ENCODE measurements at places on chromosomes 12 and 14.

- no peak for DNase-seq
These were observed 70.8 kb downstream of the DUSP6 start for GRCh38 chr12:89281539-89281867.

DNA sequence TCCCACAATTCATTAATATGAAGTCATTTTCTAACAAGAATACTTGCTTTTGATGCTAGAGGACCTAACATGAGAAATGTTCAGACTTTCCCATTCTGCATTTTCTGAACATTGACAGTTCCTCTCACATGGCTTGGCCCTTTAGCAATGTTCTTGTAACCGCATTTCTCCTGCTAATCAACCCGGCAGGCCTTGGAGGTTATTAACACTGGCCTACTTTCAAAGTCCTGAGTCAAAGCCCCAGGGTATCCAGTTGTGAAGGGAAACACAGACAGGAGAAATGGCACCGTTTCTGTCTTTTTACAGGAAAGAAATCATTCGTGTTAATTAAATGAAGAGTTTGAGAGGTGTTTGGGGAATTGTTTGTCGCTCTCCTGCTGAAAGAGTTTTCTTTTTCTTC lies 446.5 kb upstream of the MIS18BP1 start:
- no peak for DNase-seq

DNA sequence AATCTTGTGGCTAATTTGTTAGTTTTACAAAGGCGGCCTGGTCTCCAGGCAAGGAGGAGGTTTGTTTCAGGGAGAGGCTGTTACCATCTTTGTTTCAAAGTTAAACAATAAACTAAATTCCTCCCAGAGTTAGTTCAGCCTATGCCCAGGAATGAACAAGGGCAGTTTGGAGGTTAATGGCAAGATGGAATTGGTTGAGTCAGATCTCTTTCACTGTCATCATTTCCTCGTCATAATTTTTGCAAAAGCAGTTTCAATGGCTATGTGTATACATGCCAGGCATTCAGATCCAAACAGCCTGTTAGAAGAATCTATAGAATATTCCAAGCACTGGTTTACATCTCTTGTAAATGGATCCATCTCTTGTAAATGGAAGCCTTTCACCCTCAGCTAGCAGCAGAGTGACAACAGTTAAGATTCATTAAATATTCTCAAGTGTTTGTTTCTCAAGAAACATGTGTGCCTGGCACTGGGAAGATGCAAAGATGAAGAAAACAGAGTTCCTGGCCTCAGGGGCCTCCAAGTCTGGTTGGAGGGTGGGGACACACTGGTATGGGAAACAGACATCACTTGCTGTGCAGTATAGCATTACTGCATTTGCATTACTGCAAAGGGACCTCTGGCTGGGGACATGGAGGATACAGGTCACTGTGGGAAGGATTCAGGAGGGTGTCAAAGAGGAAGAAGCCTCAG lies 65.8 kb downstream of the RIN3 start:
- no peak for DNase-seq

- no peak for DNase-seq
These were observed 36.7 kb upstream of the FERMT2 start for GRCh38 chr14:52987514-52987913.

DNA sequence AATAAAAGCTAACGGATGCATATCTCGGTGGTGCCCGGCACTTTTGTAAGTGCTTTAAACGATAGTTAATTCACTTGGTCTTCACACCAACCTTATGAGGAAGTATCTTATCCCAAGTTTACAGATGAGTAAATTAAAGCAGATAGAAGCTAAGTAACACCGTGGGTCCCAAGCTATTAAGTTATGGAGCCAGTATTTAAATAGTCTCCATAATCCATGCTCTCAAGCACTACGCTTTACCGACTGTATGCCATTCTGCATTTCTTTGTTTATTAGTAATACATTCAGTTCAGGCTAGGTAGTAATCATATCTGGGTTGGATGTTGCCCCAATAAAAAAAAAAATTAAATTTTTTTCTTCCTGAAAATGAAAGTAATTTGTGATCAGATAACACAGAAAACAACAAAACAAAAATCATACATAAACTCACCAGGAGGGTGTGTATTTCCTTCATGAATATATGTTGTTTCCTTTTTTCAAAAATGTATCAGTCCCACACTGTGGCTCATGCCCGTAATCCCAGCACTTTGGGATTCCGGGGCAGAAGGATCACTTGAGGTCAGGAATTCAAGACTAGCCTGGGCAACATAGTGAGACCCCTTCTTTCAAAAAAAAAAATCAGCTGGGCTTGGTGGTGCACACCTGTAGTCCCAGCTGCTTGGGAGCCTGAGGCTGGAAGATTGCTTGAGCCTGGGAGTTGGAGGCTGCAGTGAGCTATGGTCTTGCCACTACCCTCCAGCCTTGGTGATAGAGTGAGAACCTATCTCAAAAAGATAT lies 1.4 kb upstream of the M6PR start:
- DNase-seq: no peak

- DNase-seq: no peak
These were observed 25.9 kb downstream of the SSH1 start for GRCh38 chr12:108831309-108831991.

DNA sequence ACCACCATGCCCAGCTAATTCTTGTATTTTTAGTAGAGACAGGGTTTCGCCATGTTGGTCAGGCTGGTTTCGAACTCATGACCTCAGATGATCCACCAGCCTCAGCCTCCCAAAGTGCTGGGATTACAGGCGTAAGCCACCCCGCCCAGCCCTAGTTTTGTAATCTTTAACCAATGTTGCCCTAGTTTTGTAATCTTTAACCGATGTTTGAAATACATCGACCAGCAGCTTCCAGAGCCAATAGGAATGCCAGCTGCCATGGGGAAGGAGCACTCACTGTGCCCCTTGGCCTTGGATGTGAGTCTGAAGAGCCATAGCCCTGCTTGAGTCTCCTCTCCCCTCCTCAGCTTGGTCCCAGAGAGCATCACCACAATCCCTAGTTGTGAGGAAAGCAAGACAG lies 209.3 kb upstream of the RGS6 start:
- DNase-seq: no peak

DNA sequence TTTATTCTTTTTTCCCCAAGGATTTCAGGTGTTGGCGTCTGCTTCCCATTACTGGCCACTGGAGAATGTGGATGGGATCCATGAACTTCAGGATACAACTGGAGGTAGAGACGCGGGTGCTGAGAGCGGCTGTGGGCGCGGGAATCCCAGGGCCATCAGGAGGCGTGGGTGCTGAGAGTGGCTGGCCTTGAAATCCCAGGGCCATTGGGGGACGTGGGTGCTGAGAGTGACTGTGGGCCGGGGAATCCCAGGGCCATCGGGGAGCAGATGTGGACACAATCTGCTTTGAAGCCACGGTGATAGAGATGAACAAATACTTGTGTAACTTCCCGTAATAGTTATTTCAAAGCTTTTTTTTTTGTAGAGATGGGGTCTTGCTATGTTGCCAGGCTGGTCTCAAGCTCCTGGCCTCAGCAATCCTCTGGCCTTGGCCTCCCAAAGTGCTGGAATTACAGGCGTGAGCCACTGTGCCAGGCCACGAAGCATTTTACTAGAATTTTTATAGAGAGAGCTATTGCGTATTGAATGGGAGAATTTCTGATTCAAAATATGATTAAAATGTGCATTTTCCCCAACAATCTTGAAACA lies 12.8 kb downstream of the ADGRD1 start:
- DNase-seq: no peak

DNA sequence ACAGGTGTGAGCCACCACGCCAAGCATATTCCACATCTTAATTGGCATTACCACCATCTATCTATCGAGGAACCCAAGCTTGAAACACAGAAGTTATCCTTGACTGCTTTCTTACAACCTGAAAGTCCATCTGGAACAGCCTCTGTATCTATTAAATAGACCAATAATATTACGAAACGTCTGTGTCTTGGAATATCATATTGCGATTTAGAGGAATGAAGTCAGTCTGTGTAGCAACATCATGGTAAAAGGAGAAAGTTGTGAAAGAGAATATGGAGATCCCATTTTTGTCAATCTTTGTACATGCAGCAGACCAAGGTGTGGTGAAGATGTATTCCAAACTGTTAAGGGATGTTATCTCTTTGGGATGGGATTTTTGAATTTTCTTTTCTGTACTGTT lies 25.8 kb upstream of the MAX start:
- DNase-seq: no peak

DNA sequence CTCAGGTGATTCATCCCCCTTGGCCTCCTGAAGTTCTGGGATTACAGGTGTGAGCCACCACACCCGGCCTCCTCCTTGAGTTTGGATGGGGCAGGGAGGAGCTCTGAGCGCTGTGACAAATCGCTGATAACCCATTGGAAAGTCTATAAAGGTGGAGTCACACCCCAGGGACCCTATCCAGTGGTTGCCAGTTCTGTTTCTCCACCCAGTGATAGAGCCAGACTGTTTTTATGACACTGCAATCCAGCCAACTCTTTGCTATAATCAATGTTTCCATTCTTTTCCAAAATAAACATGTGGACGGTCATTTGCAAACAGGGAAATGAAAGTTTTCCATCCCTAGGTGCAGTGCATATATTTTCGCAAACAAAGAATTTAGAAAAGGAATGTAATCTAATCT lies 142.0 kb upstream of the PELI2 start:
- DNase-seq: no peak

DNA sequence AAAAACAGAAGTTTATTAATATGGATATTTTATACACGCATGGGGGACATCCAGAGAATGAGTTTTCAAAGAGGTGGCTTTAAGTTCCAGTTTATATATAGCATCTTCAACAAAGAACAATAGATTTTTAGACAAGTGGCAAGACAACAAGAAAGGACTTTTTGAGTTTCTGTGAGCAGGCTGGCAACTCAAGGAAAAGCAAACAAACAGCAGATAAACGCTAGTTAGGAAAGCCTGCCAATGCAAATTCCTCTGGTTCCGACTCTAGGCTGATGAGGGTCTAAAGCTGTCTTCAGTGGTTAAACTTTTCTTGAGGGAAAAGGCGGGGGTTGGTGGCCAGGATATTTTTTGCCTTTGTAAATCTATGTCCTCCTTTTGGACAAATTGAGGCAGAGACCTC lies 78.4 kb upstream of the EEA1 start:
- DNase-seq: no peak

DNA sequence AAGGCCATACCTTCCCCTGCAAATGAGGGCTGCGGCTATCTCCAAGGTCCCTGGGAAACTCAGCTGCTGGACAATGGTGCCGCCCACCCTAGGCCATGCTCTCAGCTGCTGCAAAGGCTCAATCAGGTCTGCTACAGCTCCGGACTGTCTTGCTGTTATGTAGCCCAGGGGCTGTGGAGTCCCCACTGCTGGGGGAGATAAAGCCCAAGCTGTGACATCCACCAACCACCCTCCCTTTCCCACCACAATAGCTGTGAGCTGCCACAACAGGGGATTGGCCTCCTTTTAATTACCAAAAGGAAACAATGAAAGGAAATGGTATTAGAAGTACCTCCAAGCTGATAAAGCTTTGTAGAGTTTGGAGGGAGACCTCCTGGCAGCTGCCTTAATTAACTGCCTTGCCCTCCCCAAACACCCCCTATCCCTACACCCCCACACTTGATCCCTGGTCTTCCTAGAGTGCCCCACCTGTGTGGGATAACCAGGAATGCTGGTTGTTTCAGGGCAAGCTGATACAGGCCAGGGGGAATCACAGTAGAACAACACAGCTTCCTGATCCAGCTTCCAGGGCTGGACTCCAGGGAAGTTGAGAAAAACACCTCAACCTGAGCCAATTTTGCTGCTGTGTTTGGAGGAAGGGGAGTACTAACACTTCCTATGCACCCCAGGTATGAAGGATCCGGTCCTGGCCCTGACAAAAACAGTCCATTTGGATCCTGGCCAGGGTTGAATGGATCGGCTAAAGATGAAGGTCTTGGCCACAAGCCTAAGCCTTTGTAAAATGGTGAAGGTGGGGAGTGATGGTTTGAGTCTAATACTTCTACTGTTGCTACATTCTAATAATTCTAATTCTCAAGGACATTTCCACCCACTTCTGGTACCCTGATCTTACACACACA lies at the start of gene VWF:
VWF (minus strand) TSS at position 260 of the 899 bp plus-strand sequence. CDS start 1,474 bp downstream, outside the sequence.
- no peak for DNase-seq

- DNase-seq: no peak
These were observed 55.4 kb downstream of the SETD3 start for GRCh38 chr14:99425272-99425681.

DNA sequence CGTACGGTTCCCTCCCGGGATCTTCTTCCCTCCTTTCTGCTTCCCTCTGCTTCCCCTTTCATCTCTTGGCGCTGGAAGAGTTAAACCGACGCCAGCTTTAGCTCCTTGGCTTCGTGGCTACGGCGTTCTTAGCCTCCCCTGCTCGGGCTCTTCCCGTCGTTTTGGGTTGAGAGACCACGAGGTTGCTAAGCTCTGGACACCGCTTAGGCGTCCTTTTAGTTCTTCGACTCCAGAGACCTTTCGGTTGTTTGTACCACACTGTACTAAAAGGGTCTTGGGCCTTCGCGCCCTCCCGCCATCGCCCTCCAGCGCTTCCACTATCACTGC lies 545 bp downstream of the CPSF2 start:
- peak; percentile 69 for DNase-seq

DNA sequence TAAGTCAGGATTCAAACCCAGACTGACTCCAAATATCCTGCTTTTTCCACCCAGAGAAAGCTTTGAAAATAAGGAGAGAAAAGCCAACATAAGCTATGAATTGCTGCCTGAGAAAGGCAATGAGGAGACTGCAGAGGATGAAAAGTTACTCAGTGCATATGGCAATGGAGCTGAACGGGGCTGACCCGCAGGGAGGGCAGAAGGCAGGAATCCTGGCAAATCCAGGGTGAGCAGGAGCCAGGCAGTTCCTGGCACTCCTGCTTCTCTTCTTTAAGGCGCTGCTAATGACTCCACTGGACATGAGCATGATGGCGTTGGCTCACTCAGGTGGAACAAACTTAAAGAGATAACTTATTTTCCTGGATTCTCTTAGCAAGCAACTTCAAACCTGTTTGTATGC lies 95.2 kb upstream of the TMCC3 start:
- DNase-seq: no peak

GRCh38 chr14:80507292-80507869 lies 296.1 kb upstream of the DIO2 start:
- no peak for DNase-seq

DNA sequence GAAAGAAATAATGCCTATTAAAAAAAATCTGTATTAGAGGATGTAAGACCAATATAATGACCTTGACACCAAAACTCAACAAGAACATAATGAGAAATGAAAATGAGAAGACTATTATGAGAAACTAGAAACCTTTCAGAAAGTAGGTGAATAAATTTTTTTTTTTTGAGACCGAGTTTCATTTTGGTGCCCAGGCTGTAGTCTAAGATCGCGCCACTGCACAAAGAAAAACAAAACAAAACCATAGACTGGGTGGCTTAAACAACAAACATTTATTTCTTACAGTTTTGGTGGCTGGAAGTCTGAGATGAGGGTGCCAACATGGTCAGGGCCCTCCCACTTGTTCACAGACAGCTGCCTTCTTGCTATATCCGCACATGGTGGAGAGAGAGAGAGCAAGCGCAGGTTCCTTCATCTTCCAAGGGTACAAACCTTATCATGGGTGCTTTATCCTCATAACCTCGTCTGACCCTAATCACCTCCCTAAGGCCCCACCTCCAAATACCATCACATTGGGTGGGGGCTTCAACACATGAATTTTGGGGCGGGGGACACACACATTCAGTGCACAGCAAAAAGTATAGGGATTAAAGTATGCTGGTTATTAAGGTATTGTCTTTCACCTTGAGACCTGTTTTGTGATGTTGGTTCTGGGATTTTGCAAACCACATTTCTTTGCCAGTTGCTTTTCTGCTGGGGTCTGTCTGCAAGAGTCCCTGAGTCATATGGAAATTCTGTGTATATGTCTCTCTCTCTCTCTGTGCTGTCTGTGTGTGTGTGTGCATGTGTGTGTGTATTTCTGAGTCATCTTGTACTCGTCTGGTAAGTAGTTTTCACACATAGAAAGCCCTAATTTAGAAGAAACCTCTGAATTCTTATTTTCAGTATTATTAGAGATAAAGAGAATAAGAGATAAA lies 26.2 kb downstream of the ZCRB1 start:
- no peak for DNase-seq

All from NCI-H1694 treated with DMSO at 0.1 percent for 48 hours (cell line).